ENCODE measurements at places on chromosomes 4 and X.
A peak's percentile ranks its signal among the peaks of the same experiment; 100 is the strongest.

- no peak overlapping the region for H3K27ac ChIP-seq
- H3K4me3 ChIP-seq = no peak overlapping the region
- no peaks in the 10 kb centered on the region for H3K36me3 ChIP-seq
- H3K4me1 ChIP-seq = no peaks in the 10 kb centered on the region
- H3K27me3 ChIP-seq = no peaks in the 10 kb centered on the region
- no peak for DNase-seq
Measured at GRCh38 chrX:14948691-14949090, 75.5 kb downstream of the MOSPD2 start.

- H3K27ac ChIP-seq = no peak overlapping the region
- no peaks in the 10 kb centered on the region for H3K27me3 ChIP-seq
- DNase-seq = no peak
- H3K36me3 ChIP-seq = no peaks in the 10 kb centered on the region
Measured at GRCh38 chrX:95248386-95248785, 1436.3 kb upstream of the DIAPH2 start.

DNA sequence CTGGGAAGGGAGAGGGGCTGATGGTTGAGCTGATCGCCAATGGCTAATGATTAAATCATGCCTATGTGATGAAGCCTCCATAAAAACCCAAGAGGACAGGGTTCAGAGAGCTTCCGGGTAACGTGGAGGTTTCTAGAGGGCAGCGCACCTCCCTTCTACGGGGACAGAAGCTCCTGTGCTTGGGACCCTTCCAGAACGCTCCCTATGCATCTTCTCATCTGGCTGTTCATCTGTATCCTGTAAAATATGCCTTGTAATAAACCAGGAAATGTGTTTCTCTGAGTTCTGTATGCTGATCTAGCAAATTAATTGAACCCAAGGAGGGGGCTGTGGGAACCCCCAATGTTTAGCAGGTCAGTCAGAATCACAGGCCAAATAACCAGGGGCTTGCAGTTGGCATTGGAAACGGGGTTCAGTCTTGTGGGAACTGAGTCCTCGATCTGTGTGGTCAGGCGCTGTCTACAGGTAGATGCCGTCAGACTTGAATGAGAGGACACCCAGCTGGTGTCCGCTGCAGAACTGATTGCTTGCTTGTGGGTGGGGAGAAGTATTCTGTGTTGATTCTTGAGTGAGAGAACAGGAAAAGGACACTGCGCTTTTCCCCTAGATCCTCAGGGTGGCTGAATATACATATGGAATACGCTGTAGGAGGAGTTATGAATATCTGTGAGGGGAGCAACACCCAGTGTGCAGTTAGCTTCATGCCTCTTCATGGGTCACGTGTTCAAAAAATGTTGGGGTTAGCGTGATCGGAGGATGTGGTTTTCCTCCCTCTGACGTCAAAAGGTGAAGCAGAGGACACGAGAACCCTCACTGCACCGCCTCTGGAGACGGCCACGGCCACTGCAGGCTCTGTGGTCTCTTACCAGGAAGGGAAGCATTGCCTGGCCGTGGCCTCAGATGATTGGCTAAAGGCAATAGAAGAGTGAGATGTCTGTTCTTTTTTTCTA, 29.2 kb downstream of the HTT-AS start:
- DNase-seq = peak; percentile 89
- H3K27me3 ChIP-seq = no peaks in the 10 kb centered on the region
- peaks cover 48% of the 10 kb centered on the region for H3K4me1 ChIP-seq

DNA sequence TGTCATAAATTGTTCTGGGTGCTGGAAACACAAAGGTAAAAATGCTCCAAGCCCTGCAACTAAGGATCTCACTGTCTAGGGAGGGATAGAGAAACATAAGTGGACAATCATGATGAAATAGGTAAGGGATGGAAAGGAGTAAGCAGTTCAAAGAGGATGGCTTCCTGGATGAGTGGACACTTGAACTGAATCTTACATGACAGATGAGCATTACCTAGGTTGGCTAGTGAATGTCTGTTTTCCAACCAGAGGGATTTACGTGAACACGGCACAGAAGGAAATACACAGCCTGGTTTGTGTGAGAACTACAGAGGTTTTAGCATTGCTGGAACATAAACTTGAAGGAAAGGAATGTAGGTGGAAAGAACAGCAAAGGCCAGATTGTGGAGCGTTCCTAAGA, 150.2 kb upstream of the GALNT7 start:
- H3K4me3 ChIP-seq = no peak overlapping the region
- no peaks in the 10 kb centered on the region for H3K27me3 ChIP-seq
- no peaks in the 10 kb centered on the region for H3K36me3 ChIP-seq
- no peak for DNase-seq
- H3K4me1 ChIP-seq = no peaks in the 10 kb centered on the region

DNA sequence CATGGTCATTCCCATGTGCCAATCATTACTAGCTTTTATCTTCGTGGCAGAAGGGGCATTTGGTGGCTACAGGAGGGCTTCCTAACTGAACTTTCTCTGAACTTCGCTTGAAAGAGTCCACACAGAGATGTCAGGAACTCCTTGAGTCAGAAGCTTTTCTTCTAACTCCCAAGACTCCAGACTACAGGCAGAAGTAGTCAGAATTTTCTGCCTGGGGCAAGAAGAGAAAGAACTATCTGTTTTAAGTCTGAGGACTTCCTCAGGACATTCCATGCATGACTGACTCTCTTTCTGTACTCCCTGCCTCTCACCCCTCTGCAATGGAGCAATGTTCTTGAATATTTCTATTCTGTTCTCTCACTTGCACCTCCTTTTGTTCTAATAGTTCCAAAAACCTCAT, 170.5 kb upstream of the TBC1D9 start:
- no peaks in the 10 kb centered on the region for H3K4me1 ChIP-seq
- H3K27ac ChIP-seq = no peak overlapping the region
- no peak for DNase-seq

DNA sequence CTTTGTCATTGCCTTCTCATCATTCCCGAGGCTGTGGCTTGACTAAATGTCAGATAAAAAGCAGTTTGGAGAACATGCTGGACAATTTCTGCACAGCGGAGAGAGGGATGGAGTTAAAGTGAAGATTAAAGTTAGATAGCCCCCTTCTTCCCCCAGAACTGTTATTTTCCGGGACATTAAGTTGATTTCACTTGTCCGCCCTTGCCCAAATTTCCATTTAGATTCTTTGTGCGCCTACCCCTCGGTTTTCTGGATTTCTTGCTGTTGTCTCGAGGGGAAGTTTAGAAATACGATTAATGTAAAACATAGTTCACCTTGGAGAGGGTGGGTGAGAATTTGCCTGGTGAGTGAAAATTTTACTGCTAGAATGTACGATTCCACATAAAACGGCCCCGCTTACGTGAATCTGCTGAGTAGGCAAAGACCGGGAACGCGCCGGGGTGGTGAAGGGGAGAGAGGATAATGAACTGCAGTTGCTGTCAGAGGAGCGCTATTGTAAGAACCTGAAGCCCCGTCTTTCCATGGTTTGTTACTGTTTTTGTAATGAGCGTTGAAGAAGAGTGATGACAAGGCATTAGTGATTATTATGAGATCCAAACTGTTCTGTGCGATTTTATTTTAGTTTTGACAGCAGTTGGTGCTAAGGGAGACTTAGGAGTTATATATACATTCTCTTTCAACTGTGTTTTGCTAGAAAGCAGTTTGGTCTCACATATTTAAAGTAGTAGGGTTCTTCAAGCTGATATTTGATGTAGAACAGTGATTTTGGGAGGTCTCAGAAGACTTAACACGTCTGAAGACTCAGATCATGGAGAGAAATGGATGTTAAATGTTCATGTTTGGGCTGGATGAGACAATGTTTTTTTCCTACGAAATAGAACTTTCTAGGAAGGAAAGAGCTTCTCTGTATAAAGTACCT, 73.0 kb downstream of the AFF1 start:
- no peaks in the 10 kb centered on the region for H3K36me3 ChIP-seq
- DNase-seq = peak; percentile 13
- peak overlapping the region; percentile 94 for H3K4me3 ChIP-seq

GRCh38 chrX:16807548-16807947, 21.3 kb downstream of the TXLNG start:
- H3K4me3 ChIP-seq = no peak overlapping the region
- H3K4me1 ChIP-seq = no peaks in the 10 kb centered on the region
- H3K36me3 ChIP-seq = no peaks in the 10 kb centered on the region
- no peak for DNase-seq
- H3K27ac ChIP-seq = no peak overlapping the region

DNA sequence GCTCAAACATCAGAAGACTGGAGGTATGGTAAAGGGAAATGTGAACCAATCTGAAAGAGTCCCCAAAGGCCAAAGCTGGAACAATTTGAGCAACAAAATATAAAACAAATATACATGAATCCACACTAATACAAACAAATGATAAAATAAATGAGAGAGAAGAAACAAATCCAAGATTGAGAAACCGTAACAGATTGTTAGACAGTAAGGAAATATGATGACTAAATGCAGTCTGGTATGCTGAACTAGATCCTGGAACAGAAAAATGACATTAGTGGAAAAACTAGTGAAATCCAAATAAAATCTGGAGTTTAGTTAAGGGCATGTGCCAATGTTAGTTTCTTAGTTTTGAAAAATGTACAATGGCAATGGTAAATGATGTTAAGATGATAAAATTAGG, 15.9 kb downstream of the PPA2 start:
- no peaks in the 10 kb centered on the region for H3K27me3 ChIP-seq
- H3K4me3 ChIP-seq = no peak overlapping the region
- DNase-seq = no peak

GRCh38 chr4:57043347-57044251, 64.9 kb downstream of the POLR2B start:
- H3K36me3 ChIP-seq = no peaks in the 10 kb centered on the region
- DNase-seq = no peak
- no peak overlapping the region for H3K27ac ChIP-seq
- H3K27me3 ChIP-seq = no peaks in the 10 kb centered on the region
- no peak overlapping the region for H3K4me3 ChIP-seq
